ENCODE measurements at places on chromosomes 6 and 20. TPM values are rescaled to one million over a fixed set of nuclear protein-coding genes. Genes with fewer than 3 reads are reported as not detected.

TSBP1 gene
- total RNA-seq: not detected

PLCB4 gene
- total RNA-seq: not detected

SLC12A5 gene
- total RNA-seq: not detected

HLA-DRB1 gene
- total RNA-seq: 10.9 TPM

SLC22A3 gene
- total RNA-seq: not detected

TP53TG5 gene
- total RNA-seq: 0.19 TPM

ZNF311 gene
- total RNA-seq: 0.61 TPM

RAB44 gene
- total RNA-seq: not detected

STX7 gene
- 20.1 TPM for total RNA-seq

SYS1 gene
- 33.2 TPM for total RNA-seq

KIF13A gene
- 0.19 TPM for total RNA-seq

RIPPLY2 gene
- total RNA-seq: not detected

WFDC10B gene
- total RNA-seq: not detected

CYP24A1 gene
- total RNA-seq: 0.13 TPM

RSPO3 gene
- not detected for total RNA-seq

BPIFA1 gene
- total RNA-seq: not detected

GNMT gene
- 0.59 TPM for total RNA-seq

TLDC2 gene
- not detected for total RNA-seq

GNAS-AS1 gene
- 1.3 TPM for total RNA-seq

PACSIN1 gene
- 0.11 TPM for total RNA-seq

LIN28B gene
- not detected for total RNA-seq

ZC3H12D gene
- total RNA-seq: 89.8 TPM

PRR18 gene
- total RNA-seq: 0.15 TPM

SLC35D3 gene
- total RNA-seq: not detected

GSTA1 gene
- not detected for total RNA-seq

CD24 gene
- 0.46 TPM for total RNA-seq

SAMD5 gene
- total RNA-seq: not detected

OPRM1 gene
- not detected for total RNA-seq

RIPK1 gene
- 17.0 TPM for total RNA-seq

SUMO4 gene
- total RNA-seq: 3.2 TPM

TENT5A gene
- 0.38 TPM for total RNA-seq

RHAG gene
- not detected for total RNA-seq

CFB gene
- not detected for total RNA-seq

CST4 gene
- not detected for total RNA-seq

ADGRG6 gene
- 0.73 TPM for total RNA-seq

CENPW gene
- total RNA-seq: 64.2 TPM

OVOL2 gene
- total RNA-seq: not detected

TDRD6 gene
- not detected for total RNA-seq

CLIC5 gene
- total RNA-seq: 6.6 TPM

DLL1 gene
- total RNA-seq: 0.36 TPM

EPB41L2 gene
- total RNA-seq: 34.3 TPM

EDN3 gene
- total RNA-seq: not detected

Data from activated CD8-positive, alpha-beta memory T cell treated with anti-CD3 and anti-CD28 coated beads for 36 hours (primary cell).